HT-29 (cell line): ENCODE measurements at places on chromosomes 1 and 21.
A peak's percentile ranks its signal among the peaks of the same experiment; 100 is the strongest.

GRCh38 chr1:206445911-206446356, 24.3 kb upstream of the IKBKE start:
- no peak for DNase-seq

DNA sequence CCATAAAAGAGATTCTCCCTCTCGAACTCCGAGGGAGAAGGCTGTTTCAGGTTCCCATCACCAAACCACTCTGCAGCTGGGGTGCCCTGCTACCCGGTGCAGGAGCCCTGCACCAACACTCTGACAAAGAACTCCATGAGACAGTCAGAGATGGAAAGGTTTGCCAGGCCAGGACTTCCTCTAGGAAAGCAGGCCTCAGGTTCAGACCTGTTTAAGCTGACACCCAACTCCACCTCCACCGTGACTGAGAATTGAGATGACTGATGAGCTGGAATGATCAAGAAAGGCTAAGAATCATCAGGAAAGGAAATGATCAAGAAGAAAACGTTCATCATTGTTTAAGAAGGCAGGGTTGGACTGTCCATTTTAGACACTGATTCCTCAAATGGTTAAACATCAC, 46.2 kb upstream of the KCNE1 start:
- DNase-seq = no peak

GRCh38 chr1:235098547-235098946, 30.1 kb downstream of the TOMM20 start:
- no peak for DNase-seq

GRCh38 chr1:65395887-65396612, 24.4 kb upstream of the LEPR start:
- DNase-seq = no peak

- no peak for DNase-seq
Observed at GRCh38 chr21:35081861-35082260, 32.8 kb upstream of the RUNX1 start.

DNA sequence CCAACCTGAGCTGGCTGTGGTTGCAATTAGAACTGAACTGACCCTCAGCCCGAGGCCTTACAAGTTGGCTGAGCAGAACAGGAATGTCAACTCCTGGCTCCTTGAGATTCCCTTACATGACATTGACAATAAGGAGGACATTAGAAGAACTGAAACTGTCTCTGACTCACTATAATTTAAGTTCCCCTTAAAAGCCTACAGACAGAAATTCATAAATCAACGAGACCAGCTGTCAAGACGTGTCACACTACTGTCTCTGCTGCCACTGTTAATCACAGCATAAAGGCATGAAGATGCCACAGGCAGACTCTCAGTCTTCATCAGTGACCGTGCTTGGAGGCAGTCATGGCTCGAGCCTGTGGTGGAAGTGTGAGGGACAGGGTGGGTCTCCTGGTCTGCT, 168.8 kb downstream of the GABPA start:
- DNase-seq = no peak

GRCh38 chr1:236002025-236002390, 62.9 kb downstream of the NID1 start:
- DNase-seq = no peak

GRCh38 chr1:172498857-172499256, 34.1 kb upstream of the SUCO start:
- DNase-seq = no peak

DNA sequence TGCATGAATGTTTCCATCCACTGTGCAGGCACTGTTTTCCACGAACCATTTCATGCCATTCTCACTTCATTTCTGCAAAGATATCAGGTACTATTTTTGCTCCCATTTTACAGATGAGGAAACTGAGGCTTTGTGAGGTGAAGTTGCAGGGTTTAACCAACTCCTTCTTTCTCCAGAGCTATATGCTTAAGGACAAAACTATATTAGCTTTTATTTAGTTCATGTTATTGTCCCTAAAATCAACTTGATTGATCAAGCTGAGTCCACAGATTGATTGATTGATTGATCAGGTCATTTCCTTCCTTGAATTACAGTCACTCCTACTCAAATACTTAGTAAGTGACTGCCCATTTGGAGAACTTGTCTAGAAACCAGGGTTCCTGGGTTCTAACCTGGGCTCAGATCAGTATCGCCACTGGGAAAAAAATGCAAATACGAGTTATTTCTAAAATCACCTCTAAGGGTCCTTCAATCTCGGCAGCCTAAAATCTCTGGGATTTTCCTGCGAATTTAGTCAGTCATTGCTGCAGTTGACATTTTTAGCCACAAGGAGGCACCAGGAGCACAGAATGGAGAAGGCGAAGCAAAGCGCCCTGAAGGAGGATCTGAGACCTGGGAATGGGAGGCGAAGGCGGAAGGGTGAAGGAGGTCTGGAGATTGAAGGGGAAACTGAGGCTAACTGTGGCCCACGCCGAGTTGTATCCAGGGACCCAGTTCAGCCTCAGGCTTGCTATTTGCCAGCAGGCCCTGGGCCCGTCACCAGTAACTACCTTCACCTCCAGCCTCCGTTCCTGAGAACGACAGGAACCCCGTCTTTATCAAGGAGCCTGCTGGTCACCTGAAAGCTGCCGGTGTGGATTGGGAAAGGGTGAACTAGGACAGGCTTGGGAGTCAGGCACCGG, 14.3 kb upstream of the MUL1 start:
- peak; percentile 88 for DNase-seq

DNA sequence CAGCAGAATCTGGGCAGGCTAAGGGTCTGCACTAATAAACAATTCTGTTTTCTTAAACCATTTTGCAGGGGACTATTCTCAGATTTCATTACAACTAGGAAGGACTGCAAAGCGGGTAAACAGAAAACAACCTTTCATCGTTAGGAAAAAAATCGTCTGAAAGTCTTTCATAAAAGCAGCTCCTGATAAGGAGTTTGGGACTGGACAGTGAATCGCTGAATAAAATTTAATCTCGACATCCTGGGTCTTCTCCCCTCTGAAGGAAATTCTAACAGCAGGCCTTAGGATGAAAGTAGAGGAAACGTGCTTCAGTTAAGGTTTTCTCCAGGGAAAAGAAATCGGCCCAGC, 471 bp upstream of the MTF2 start:
- DNase-seq = no peak

DNA sequence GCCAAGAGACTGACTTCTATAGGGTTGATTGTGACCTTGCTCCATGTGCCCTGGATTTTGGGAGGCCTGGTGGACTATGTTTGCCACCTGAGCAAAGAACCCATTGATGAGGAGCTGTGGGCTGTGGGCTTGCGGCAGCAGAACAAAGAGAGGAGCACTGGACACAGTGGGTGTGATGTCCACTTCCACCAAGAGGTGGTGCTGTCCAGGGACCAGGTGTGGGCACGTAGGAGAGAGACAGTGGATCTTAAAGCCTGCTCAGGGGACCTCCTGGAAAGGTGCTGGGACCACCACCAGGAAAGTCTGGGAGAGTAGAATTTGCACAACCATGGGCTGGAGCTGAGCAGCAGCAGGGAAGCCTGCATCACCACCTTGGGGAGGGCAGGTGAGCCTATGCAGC, 106.7 kb upstream of the ETS2 start:
- no peak for DNase-seq

GRCh38 chr1:159177272-159177907, 6.0 kb downstream of the CADM3 start:
- peak; percentile 77 for DNase-seq

GRCh38 chr1:89269277-89269676, 3.4 kb downstream of the GBP5 start:
- no peak for DNase-seq

- DNase-seq = no peak
Observed at GRCh38 chr1:19621274-19621950, 22.7 kb upstream of the NBL1 start.

- DNase-seq = peak; percentile 40
Observed at GRCh38 chr1:11858968-11859871, 475 bp upstream of the NPPB start.

GRCh38 chr1:210301615-210302000, 27.1 kb upstream of the HHAT start:
- no peak for DNase-seq

GRCh38 chr1:213269829-213270228, 218.8 kb downstream of the RPS6KC1 start:
- DNase-seq = no peak

GRCh38 chr1:58156124-58156468, 390.4 kb downstream of the OMA1 start:
- no peak for DNase-seq
